ENCODE measurements at places on chromosomes 1 and 21.

GRCh38 chr1:15344800-15345704 is 64.6 kb upstream of the EFHD2 start:
- DNase-seq, result no peak

GRCh38 chr1:13756557-13757315 is 56.7 kb downstream of the PRDM2 start:
- DNase-seq, result no peak

DNA sequence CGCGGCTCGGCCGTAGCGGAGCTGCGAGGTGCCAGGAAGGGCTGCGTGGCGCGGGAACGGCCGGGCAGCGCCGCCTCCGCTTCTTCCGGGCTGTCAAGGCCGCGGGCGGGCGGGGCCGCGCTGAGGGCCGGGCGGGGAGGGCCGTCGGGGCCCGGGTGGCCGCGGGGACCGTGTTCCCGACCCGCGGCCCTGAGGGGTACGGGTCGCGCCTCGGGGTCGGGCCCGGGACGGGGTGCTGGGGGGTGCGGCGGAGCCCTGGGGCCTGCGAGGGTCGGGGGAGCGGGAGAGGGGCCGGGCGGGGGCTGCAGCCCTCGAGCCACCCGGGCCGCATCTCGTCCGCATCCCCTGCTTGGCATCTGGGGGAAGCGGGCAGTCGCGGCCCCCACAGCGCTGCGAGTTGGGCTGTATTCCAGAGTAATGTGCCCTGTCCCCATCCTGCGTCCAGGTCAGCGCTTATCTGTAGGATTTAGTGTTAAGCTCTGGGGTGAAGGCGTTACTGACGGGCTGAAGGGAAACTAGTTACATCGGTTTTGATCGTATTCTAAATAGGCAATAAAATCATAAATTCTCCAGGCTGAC is 379 bp downstream of the RER1 start:
- no peak for DNase-seq

- peak; percentile 16 for DNase-seq
Measured at GRCh38 chr1:107342316-107342715, 201.5 kb downstream of the NTNG1 start.

DNA sequence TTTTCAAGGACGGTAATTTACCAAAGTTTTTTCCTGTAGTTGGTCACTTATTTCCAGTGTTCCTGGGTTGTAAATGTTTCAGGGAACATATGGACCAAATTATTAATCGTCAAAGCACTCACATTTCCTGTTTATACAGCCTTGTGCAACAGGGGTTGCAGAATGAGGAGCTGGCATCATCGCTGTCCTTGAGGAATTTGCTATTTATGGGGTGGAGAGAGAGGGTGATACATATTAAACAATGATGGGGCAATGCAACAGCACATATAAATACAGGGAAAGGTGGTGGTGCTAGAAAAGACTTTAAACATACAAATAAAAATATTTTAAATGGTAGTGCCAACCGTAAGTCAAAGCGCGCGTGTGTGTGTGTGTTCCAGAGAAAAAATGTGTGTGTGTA is 369.8 kb downstream of the NPHP4 start:
- no peak for DNase-seq

- DNase-seq, result peak; percentile 77
Measured at GRCh38 chr21:28818663-28819278, 173.9 kb downstream of the LTN1 start.

- peak; percentile 65 for DNase-seq
Measured at GRCh38 chr21:38804030-38804788, 1.5 kb upstream of the ETS2 start.

GRCh38 chr1:106681939-106682522 is 374.4 kb upstream of the PRMT6 start:
- no peak for DNase-seq

DNA sequence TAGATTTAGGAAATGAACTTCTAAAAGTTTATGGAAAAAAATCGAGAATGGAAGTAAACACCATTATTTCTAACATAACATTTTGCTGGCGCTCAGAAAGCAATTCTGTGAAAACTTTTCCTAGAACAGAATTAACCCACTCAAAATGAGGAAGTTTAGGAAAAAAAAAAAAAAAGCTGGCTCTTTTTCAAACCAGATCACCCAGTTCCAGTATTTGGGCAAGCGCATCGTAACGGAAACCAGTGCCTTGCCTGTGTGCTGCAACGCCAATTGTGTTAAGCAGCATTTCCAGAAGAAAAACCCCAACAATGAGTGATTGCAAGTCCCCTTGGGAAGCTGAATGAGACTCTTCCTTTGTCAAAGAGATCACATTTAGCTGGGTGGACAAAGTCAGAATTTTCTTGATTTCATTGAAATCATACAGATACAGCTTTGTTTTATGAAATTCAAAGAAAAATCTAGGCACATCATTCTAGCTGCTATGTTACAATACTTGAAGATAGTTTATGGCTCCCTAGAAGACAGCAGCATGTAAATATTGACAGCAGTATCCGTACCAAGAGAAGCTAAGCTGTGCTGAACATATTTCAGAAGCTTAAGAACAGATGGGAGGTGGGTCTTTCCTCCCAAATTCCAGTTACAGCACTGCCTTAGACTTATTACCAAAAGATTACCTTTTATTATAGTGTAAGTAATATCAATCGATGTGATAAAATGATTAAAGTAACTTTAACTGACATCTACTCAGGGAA is 113.4 kb downstream of the ERG start:
- no peak for DNase-seq

DNA sequence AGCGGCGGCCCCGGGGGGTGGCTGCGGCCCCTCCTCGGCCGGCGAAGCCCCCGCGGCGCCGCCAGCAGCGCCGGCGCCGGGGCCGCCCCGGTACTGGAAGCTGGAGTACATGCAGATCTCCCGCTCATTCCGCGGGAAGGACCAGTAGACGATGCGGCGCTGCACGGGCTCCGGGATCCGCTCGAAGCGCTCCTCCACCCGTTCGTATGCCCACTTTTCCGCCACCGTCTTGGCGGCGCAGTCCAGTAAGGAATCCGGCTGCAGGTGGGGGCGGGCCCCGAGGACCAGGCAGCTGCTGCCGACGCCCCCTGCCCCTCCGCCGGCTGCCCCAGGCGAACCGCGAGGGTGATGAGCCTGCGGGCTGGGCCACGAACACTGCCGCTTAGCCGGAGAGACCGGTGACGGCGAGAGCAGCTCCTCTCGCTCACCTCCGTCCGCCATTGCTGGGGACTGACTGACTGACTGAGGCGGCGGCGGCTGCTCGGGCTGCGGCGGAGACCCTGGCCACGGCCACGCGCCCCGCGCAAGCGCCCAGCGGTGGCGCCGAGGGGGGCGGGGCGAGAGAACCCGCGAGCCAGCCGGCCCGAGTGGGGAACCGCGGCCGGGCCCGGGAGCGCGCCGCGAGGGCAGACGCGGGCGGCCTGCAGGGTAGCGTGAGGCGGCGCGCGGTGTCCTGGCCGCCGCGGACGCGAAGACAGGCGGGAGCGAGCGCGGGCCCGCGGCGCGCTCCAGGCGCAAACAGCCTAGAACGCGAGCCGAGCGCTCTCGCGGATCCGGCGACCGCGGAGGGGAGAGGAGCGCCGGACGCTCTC is at the start of gene ZSWIM5:
Gene ZSWIM5 (minus strand): TSS at position 696 of the 812 bp plus-strand sequence. CDS start 255 bp downstream, at position 441.
- peak; percentile 32 for DNase-seq

- DNase-seq, result peak; percentile 96
Measured at GRCh38 chr21:16124378-16125138, 394.8 kb downstream of the USP25 start.

DNA sequence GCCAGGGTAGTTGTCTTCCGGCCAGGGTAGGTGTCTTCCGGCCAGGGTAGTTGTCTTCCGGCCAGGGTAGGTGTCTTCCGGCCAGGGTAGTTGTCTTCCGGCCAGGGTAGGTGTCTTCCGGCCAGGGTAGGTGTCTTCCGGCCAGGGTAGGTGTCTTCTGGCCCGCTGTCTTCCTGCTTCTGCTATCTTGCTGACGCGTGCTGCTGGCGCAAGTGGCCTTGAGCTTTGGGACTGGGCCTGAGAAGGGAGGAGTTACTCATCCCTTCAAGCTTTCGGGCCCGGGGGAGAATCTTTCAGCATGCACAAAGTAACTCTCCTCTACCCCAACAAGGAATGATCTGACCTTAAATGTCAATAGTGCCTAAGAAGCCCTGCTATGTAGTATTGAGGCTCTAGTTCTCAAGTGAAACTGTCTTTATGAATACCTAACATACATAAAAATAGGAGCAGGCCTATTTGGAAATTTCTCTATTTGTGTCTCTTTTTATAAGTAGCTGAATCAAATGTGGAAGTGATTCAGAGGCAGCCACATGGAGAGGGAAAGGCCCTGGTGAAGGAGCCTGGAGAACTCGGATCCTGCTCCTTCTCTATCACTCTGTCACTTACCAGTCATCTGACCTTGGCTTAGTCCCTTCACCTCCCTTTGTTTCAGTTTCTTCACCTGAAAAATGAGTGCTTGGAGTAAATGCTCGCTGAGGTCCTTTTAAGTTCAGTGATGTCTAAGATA is 65.6 kb downstream of the RGL1 start:
- DNase-seq, result peak; percentile 15

- no peak for DNase-seq
Measured at GRCh38 chr1:227558732-227559262, 4.6 kb upstream of the ZNF678 start.

GRCh38 chr1:37420456-37420855 is 53.9 kb upstream of the ZC3H12A start:
- DNase-seq, result peak; percentile 28

DNA sequence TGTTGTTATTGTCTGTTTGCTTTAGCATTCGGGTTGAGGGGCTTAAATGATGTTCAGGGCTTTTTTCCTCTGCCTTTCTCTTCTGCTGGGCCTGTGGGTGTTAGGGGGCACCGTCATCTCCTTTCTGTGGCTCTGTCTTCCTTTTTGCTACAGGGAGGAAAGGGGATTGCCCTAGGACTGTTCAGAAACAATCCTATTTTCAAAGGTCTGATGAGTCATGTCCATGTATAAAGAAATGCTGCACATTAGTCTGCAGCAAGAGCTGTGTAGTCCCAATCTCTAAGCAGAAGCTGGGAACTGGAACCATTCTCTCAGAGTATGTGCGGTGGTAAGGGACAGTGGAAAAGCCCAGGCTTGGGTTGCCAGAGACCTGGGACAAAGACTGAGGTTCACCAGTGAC is 462.3 kb downstream of the OMA1 start:
- DNase-seq, result no peak

DNA sequence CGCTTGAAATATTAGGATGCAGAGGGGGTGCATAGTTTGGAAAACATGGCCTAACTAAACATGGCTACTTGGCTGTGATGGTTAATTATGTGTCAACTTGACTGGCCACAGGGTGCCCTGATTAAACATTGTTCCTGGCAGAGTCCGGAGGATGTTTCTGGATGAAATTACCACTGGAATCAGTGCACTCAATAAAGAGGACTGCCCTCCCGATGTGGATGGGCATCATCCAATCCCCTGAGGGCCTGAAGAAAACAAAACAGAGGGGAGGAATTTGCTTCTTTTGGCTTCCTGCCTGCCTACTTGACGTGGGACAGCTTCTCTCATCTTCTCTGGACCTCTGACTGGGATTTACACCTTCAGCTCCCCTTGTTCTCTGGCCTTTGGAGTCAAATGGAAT is 79.1 kb upstream of the KCNE2 start:
- DNase-seq, result no peak

GRCh38 chr1:243850452-243851256 is 611 bp upstream of the AKT3 start:
- peak; percentile 85 for DNase-seq

GRCh38 chr1:106637566-106637965 is 418.9 kb upstream of the PRMT6 start:
- DNase-seq, result no peak

DNA sequence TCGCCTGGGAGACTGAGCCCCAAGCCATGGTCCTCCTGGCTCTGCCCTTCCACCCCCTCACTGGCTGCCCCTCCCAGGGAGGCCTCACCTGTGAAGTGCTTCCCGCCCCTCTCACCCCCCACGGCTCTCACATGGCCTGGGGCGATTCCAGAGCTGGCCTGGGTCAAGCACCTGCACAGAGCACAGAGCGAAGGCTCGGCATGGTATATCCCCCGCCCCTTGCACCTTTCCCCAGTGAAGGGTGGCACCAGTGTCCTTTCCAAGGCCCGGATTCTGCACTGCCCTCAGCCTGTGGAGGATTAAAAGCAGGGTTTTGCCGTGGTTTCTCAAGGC is 1.1 kb upstream of the AJAP1 start:
- no peak for DNase-seq

- DNase-seq, result no peak
Measured at GRCh38 chr1:196650403-196650802, 1.4 kb upstream of the CFH start.

DNA sequence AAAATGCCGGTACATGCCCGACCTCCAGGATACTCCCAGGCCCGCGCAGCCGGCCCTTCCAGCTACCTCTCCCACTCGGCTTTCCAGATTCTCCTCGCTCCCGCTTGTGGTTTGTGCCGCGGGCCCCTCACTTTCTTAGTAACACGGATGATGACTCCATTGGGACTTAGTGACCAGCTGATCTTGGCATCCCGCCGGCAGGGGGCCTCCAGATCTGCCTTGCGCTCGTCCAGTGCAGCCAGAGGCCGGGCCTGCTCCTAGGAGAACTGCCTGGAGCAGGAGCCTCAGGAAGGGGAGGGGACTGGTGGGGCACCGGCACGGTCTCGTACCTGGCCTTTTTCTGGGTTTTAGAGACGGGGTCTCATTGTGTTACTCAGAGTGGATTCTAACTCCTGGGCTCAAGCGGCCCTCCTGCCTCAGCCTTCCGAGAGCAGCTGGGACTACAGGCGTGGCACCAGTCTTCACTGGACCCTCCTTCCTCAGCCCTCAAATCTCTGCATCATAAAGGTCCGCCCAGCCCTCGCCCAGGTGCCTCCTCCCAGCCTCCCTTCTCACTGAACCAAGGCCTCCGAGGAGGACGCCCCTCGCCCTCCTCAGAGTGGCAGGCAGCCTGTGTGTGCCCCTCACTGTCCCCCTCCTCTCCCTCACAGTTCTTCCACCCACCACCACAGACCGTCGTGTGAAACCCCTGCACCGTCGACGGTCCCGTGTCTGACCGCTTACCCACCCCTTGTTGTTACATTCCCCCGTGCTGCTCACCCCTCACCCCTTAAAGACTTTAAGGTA is 78.6 kb downstream of the SLC25A24 start:
- peak; percentile 46 for DNase-seq

GRCh38 chr1:194293851-194294405 is 1107.5 kb upstream of the B3GALT2 start:
- peak; percentile 55 for DNase-seq

GRCh38 chr1:107785496-107786202 is 179.3 kb downstream of the VAV3 start:
- no peak for DNase-seq

DNA sequence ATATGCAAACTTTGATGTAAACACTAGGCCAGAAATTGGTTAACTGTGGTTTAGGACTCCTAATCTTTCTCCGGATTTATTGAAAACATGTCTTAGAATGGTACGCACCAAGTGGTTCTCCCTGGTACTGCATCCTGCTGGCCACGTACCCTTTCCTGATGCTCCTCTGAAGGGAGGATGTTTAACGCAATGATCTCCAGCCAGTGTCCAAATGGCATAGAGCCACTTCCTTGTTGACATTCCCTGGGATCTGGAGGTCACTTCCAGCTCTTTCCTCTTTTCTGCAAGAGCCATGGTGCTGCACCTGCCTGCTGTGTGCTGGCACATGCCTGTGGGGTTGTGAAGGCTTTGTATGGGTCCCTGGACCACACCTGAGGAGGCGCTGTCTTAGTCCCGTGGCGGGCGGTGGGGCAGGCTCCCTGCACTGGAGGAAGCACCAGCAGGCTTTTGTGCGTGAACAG is 53.9 kb downstream of the GALNT2 start:
- no peak for DNase-seq

- no peak for DNase-seq
Measured at GRCh38 chr1:62429581-62429980, 7.3 kb upstream of the USP1 start.

Measured in fibroblast of skin of right biceps (primary cell).